ENCODE measurements at places on chromosomes 16 and 17.

GRCh38 chr16:21611198-21611555, 11.8 kb downstream of the METTL9 start:
- DNase-seq: no peak

GRCh38 chr17:21524211-21524591, 148.0 kb downstream of the KCNJ12 start:
- no peak for DNase-seq

DNA sequence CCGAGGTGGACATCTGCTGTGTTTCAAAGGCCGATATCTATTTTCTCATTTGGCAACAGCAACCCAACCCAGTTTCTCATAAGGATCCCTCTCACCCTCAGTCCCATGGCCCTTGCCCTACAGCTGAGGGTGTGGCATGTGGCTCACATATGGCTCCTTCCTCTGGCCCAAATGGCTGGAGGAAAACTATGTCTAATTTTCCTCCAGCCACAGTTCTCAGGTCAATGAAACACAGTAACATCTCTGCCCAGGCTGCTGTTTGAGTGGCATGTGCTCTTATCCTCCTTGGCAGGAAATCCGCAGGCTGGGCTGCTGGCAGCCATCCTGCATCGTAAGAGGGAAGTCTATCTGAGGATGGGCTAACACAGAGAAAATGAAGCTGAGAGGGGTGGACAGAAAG, 24.1 kb downstream of the SERPINF1 start:
- no peak for DNase-seq

DNA sequence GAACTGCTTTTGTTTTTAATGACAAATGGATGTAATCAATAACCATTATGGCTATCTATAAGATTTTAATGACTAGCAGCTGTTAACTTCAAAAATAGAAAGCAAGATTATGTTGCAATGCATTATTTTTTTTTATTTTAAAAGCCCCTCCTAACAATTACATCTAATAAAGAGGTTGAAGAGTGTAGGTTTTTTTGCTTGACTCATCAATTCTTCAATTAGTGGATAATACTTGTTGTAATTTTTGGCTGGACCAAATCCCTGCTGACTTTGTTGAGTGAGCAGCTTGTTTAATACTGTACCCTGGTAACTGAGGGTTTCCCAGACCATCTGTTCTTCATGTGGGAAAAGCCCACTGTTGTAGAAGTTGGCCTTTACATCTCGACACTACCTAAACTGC, 24.2 kb downstream of the KRT25 start:
- DNase-seq: no peak

GRCh38 chr17:54982399-54982798, 13.8 kb downstream of the STXBP4 start:
- no peak for DNase-seq

DNA sequence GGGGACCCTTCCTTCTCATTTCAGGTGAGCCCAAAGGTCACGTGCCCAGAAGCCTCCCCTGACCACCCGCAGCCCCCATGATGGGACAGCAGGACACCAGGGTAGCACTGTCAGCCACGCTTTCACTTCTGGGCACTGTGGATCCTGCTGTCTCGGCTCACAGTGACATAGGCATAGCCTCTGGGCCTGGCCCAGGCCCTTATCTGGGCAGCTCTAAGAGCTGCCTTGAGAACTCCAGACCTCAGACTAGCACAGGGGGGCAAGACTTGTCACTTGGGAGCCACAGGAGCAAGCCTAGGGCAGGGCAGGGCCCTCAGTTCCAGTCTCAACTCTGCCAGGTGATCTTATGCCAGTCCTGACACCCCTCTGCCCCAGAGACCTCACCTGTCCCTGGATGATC, 4.7 kb downstream of the NATD1 start:
- no peak for DNase-seq

GRCh38 chr17:9531034-9531433, 44.6 kb downstream of the STX8 start:
- no peak for DNase-seq

- DNase-seq: no peak
Observed at GRCh38 chr17:63914471-63914870, 3.4 kb upstream of the CSHL1 start.

GRCh38 chr17:49783791-49784190, 4.7 kb upstream of the KAT7 start:
- DNase-seq: no peak

GRCh38 chr17:5263441-5263840, 18.6 kb upstream of the RABEP1 start:
- no peak for DNase-seq

GRCh38 chr16:2490190-2491105, 15.5 kb downstream of the TBC1D24 start:
- peak; percentile 91 for DNase-seq

GRCh38 chr16:49781401-49781800, 74.5 kb downstream of the ZNF423 start:
- no peak for DNase-seq

- DNase-seq: no peak
Observed at GRCh38 chr17:6361733-6362132, 73.2 kb downstream of the AIPL1 start.

GRCh38 chr16:87739801-87740200, 26.0 kb downstream of the KLHDC4 start:
- no peak for DNase-seq

GRCh38 chr16:66342294-66342900, 24.1 kb upstream of the CDH5 start:
- peak; percentile 48 for DNase-seq

- DNase-seq: no peak
Observed at GRCh38 chr17:683499-684254, 31.0 kb downstream of the VPS53 start.

GRCh38 chr17:79667121-79667715, 56.4 kb upstream of the RBFOX3 start:
- DNase-seq: no peak

DNA sequence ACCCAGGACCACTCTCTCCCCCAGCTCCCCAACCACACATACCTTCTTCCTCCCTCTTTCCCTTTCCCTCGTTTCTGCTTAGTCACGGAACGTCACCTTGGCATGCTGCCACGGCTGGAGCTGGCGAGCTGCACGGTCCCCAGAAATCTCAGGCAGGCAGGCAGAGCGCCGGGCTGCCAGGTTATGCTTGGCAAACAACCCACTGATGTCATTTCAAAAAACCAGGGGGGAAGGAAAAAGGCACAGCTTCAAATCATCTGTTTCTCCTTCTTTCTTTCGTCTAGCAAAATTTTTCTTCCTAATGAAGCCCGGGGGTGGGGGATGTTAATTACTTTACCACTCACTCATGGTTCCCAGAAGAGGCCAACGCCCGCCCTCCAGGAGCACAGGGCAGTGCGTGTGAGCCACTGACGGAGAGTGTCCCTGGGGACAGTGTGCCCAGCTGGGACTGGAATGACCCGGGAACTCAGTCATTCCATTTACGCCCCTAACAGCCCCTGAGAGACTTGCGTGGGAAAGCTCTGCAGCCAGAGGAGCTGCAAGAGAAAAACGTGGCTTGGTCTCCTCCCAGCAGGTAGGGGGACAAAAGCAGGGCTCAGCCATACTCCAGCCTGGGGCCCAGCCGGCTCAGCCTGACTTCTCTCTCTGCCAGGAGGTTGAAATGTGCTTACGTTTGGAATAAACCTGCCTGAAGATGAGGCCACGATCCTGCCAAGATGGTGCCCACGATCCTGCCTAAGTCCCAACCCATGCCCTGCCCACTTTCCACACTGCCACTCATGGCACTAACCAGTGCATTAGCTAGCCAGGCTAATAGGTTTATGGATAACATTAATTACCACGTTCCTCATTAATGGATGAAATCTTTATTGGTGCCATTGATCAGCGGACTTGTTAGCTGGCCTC, 198.9 kb downstream of the ZFHX3 start:
- DNase-seq: peak; percentile 83

DNA sequence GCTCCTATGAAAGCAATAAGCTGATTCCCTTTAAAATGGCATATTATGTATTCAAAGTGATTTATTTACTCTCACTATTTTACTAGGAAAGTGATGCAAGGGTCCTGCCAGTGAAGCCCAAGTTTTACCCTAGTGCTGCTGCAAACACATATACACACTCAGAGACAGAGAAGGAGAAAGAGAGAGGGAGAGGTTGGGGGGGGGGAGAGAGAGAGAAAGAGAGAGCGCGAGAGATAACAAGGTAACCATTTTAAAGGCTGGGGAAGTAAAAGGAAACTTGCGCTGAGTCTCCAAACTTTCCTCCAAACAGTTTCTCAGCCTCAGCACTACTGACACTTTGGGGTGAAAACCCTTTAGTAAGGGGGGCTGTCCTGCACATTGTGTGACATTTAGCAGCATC, 5.9 kb downstream of the USP31 start:
- no peak for DNase-seq

- DNase-seq: no peak
Observed at GRCh38 chr17:1588821-1589585, 26.4 kb upstream of the PITPNA start.

DNA sequence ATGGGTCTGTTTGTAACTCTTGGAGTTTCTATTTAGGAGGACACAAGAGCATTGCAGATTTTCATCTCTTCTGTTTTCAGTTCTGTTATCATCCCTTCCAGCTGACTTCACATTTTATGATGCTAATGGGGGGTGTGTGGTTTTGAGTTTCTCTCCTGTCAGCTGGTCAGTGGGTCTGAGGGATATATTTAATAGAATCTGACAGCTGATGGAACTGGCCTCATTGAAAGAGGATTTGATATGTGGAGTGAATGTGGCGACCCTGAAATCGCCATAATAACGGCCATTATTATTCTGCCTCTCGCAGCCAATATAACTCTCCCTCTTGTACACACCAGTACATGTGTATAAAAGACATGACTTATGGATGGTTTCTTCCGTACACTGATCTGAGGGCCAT, 128.1 kb downstream of the SALL1 start:
- no peak for DNase-seq

- DNase-seq: no peak
Observed at GRCh38 chr16:425740-426114, 278 bp downstream of the RAB11FIP3 start.

DNA sequence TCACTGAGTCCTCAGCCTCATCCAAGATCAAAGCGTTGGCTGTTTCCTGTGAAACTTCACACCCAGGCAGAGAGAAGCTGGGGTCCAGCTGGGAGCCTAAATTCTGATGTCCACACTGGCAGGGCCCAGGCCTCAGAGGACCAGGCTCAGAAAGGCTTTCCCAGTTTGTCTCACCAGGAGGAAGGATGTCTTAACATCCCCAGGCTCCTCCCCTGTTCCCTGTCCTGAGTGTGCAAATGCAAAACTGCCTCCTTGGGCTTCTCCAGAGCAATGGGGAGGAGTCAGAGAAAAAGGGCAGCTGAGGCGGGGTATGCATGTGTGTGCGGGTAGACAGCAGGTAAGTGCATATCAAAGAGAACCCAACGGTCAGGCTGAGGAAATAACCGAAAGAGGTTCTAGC, 45.7 kb downstream of the CUEDC1 start:
- DNase-seq: no peak

DNA sequence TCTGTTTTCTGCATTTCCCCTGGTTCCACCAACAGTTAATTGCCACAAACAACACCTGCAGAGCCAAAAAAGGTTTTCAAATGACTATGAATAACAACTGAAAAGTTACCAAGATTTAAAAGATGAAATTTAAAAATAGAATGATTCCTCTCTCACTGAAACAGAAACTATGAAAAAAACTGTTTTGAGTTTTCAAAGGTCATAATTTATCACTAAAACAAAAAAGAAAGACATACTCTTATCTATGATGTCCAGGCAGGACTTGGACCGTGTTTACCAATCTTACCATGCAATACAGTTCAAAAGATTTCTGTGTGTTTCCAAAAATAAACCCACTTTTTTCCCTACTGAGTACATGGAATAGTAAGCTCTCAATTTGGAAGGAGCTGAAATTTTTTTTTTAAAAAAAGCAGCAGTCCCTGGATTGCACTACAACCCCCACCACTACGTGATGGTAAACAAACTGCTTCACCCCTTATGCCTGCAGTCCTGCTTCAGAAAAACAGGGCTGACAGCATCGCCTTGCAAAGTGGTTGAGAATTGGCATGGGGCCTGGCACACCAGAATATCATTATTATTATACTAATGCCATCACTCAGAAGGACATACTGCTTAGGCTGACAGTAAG, 8.5 kb downstream of the TXNDC11 start:
- no peak for DNase-seq

DNA sequence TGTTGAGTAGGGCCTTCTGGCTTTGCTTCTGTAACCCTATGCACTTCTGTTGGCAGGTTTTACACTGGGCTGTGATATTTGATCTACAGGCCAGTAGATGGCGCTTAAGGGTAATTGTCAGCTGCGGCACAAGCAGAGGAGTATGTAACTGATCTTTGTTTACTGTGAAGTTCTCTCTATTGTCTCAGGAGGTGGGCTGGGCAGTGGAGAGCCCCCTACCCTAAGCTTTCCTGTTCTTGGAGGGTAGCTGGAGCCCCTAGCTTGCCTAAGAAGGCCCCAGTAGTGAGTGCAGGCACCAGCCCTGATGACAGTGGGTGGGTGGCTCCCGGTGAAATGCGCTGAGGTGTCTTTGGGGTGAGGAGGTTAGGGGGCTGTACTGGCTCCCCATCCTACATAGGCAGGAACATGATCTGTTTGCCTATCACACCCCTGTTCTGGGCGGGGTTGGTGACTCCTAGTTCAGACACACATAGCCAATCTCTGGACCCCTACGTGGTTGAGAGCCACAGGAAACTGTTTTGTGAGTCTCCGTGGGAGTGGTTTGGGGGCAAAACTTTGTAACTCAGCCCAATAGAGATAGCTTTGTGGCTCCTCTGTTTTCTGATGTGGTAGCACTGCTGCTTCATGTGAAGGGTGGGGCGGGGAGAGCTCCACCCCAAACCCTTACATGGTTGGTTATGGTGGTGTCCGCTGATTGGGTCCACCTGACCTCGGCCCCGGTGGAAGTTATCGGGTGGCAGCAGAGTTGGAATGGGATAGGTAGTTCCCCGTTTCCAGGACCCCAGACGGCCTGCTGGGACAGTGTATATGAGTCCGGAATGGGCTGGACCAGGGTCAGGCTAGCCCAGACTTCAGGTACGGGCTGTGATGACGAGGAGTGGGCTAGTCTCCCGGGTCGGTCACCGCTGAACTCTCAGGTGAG, 60.4 kb downstream of the SLFN11 start:
- DNase-seq: peak; percentile 40

DNA sequence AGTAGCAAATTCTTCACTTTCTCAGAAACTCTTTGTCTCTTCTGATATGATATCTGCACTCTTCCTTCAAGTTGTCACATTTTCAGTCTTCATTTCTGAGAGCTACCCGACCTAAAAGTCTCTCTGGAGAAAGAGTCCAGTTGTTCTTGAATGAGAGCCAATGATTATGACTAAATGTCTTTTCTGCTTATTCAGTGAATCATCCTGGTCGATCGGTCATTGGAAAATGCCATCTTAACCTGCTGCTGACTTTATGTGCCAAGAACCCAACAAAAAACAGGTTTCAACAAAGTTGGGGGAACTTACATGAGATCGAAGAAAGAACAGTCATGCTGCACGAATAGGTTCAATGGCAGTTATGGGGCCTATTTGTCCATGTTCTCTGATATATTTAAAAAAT, 15.9 kb downstream of the SOX9 start:
- no peak for DNase-seq

GRCh38 chr16:69005641-69006355, 99.7 kb upstream of the HAS3 start:
- DNase-seq: no peak

- no peak for DNase-seq
Observed at GRCh38 chr16:11004973-11005610, 60.7 kb downstream of the CLEC16A start.
